ENCODE measurements at places on chromosomes 2 and 18.
A peak's percentile ranks its signal among the peaks of the same experiment; 100 is the strongest.

- DNase-seq: no peak
Measured at GRCh38 chr2:117058366-117058765, 756.1 kb upstream of the DDX18 start.

GRCh38 chr2:50111067-50111466 lies 920.9 kb downstream of the NRXN1 start:
- no peak for DNase-seq

- no peak for DNase-seq
Measured at GRCh38 chr2:16168506-16169264, 228.3 kb downstream of the MYCN start.

GRCh38 chr2:120983344-120983743 lies 247.7 kb downstream of the GLI2 start:
- no peak for DNase-seq

- no peak for DNase-seq
Measured at GRCh38 chr2:24959761-24960160, 12.0 kb downstream of the DNAJC27 start.

DNA sequence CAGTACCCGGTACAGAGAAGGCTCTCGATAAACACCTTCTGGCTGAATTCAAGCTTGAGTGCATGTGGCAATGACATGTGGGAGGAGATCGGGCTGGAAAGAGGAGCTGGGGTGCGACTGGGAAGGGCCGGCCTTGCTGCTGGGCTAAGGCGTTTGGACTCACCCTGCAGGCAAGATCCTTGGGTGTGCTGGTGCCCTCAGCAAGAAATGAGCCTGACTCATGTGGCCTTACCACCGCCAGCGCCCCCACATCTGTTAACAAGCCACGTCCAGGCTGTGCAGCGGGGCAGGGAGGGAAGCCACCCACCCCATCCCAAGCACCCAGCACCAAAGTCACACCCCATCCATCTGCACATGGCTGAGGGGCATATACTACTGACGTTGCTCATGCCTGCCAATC lies 1.3 kb downstream of the HS1BP3 start:
- no peak for DNase-seq

DNA sequence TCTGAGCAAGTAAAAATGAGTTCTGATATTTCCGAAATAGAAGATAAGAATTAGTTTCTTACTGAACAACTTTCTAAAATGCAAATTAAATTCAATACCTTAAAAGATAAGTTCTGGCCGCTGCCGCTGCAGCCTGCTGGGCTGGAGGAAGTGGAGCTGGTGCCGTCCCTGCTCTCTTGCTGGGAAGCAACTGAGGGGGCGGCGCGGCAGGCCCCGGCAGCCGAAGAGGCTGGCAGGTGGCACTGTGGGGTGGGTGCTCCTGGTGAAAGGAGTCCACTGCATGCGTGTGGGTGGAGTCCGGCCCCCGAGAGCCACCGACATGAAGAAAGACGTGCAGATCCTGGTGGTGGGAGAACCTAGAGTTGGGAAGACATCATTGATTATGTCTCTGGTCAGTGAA lies 89.5 kb upstream of the ZNF519 start:
- DNase-seq: no peak

DNA sequence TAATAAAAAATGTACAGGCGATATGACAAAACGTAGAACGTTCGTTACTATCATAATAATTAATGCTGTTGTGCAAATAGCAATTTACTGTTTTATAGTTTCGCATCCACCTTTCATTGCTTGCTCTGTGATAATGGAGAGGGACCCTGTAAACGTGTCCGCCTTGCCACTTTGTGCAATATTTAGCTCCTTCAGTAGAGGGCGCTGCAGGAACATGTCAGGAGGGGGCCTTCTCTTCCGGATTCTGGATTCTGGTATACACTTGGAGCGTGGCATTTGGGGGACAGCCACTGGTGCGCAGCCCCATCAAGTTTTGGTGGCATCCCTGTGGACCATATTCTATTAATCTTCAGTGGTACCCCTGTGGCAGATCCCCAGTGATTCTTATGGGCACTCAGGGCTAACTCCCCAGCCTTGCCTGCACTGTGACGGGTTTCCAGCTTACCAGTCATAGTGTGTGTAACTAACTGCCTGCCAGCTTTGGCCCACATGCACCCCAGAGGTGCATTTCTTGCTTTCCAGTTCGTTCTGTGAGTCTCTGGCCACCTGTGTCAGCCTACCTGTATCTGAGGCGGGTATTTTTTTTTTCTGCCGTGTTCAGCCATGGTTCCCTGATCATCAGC lies 140.3 kb downstream of the CYRIA start:
- peak; percentile 2 for DNase-seq

GRCh38 chr18:33184175-33184574 lies 256.3 kb downstream of the CCDC178 start:
- no peak for DNase-seq

- DNase-seq: no peak
Measured at GRCh38 chr2:127083819-127084503, 23.0 kb downstream of the BIN1 start.

DNA sequence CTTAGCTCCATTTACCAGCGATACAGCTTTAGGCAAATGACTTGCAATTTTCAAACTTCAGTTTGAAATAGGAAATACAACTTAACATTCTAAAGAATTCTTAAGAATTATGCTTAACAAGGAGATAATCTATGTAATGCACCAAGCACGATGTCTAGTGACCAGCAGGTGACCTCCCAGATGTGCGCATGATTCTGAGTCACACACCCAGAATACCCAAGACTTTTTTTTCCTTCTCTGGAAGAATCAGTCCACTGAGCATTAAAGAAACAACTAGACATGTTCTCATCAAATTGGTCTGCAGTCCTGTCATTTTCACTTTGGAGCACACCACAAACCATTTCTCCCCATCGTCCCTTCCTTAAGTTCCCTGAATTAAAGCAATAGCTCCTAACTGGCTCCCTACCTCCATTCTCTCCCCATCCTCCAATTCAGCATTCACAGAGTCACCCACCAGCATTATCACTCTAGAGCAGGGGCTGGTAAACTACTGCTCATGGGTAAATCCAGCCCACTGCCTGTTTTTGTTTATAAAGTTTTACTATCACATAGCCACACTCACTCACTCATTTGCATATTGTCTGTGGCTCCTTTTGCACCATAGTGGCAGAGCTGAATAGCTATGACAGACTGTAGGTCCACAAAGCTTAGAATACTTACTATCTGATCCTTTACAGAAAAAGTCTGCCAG lies 13.2 kb downstream of the EVA1A start:
- DNase-seq: no peak

DNA sequence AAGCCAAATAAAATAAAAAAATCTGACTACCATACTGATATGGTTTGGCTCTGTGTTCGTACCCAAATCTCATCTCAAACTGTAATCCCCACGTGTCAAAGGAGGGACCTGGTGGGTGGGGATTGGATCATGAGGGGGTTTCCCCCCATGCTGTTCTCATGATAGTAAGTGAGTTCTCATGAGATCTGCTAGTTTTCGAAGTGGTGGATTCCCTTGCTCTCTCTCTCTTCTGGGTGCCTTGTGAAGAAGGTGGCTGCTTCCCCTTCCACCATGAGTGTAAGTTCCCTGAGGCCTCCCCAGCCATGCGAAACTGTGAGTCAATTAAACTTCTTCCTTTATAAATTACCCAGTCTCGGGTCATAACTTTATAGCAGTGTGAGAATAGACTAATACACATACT lies 123.8 kb upstream of the WDSUB1 start:
- DNase-seq: no peak

GRCh38 chr2:118903551-118904479 lies 38.2 kb upstream of the MARCO start:
- DNase-seq: no peak

DNA sequence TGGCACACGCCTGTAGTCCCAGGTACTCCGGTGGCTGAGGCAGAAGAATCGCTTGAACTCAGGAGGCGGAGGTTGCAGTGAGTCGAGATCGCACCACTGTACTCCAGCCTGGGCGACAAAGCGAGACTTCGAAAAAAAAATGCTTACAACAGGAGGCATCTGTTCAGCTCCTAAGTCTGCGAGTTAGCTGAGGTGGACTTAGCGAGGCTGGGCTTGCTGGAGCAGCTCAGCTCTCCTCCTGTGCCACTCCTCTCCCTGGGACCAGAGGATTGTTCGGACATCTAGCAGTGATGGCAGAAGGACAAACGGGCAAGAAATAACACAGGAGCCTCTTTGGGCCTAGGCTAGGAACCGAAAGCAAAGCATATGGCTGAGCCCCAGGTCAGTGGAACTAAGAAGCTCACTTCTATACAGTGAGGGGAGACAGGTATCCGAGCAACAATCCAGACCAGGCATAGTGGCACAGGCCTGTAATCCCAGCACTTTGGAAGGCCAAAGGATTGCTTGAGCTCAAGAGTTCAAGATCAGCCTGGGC lies 260.1 kb downstream of the GLI2 start:
- no peak for DNase-seq

DNA sequence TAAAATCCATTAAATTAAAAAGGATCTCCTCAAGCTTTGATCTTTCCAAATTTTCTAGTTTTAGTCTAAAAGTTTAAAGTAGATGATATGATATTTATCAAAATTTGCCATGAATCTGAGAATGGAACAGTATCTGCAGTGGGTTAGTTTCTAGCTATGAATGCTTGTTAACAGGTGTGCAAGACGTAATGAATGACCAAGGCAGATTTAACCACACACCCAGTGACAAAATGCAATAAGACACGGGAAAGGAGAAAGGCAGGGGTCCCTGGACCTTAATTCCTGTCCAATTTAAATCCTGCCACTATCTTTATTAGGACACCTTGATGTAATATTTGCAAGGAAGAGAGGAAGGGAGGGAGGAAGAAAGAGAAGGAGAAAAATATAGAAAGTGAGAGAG lies 30.5 kb upstream of the PEX13 start:
- DNase-seq: no peak

DNA sequence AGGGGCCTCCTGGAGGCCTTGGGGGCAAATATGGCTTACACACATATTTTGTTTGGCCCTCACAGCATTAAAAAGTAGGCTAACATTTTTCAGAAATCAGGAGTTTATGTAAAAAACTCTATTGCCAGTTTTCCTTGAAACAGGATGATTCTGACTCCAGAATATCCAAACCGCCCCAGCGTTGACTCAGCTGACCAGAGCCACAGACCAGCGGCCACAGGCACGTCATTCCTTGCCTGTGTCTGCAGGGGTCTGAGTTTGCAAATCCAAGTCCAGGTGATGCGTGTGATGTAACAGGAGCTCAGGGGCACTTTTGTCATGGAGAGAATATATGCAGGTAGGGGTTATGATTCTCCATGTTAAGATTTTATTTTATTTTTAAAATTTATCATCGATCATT lies 79.4 kb upstream of the ALKAL2 start:
- no peak for DNase-seq

DNA sequence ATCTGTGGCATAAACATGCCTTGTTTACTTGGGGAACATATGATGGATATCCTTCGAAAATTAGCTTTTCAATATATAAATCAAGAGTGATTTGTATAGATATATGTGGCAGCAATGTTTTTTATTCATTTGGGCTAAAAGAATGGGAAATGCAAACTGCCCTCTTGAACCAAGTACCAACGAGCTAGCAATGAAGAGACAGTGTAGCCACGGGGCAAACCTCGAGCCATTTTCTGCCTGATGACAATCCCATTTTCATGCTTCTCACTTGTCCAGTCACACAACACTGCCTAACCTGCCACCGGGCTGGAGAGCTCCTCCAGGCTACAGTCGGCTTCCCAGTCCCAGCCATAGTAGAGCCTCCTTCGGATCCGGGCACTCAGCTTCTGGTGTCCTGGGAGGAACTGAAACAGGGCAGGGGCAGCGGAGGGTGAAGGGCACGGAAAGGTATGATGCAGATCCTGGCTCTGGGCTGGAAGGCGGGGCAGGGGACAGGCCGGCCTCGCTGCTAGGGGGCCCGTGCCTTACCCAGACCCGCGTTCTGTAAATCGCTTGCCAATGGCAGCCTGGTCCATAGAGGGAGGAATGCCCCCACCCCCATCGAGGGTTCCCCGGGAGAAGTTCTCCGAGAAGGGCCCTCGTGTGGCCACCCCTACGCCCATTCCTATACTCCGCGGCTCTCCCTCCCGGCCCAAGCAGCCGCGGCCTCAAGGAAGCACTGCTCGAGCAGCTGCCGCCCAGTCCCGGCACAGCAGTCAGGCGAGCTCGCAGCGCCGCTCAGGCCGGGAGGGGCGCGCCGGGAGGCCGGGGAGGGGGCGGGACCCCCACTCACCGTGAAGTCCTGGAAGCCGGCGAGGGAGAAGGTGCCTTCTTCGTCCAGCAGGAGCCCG lies 552 bp downstream of the CNPPD1 start:
- peak; percentile 6 for DNase-seq

- DNase-seq: no peak
Measured at GRCh38 chr2:150477347-150477746, 10.1 kb downstream of the RND3 start.

- no peak for DNase-seq
Measured at GRCh38 chr2:85852152-85852840, 36.5 kb downstream of the ST3GAL5 start.

- DNase-seq: no peak
Measured at GRCh38 chr18:267380-267687, 513 bp downstream of the THOC1 start.

- DNase-seq: no peak
Measured at GRCh38 chr18:12421732-12422131, 14.0 kb downstream of the PRELID3A start.

GRCh38 chr2:31049264-31049663 lies 89.0 kb downstream of the GALNT14 start:
- DNase-seq: no peak

- DNase-seq: no peak
Measured at GRCh38 chr2:97851172-97851571, 137.8 kb downstream of the ZAP70 start.

- DNase-seq: no peak
Measured at GRCh38 chr2:35783723-35784122, 571.9 kb upstream of the CRIM1 start.

GRCh38 chr2:78977661-78978145 lies 47.8 kb upstream of the REG3G start:
- no peak for DNase-seq

GRCh38 chr2:151770995-151771394 lies 36.7 kb upstream of the NEB start:
- no peak for DNase-seq

GRCh38 chr2:97740590-97741182 lies 27.3 kb downstream of the ZAP70 start:
- peak; percentile 33 for DNase-seq

GRCh38 chr2:56705713-56706112 lies 521.9 kb downstream of the CCDC85A start:
- no peak for DNase-seq
